Immature natural killer cell (primary cell): ENCODE measurements at places on chromosomes 3 and 15. TPM values are rescaled to one million over a fixed set of nuclear protein-coding genes. Genes with fewer than 3 reads are reported as not detected.

The HYAL3 gene
- 1.5 TPM for polyA plus RNA-seq

The GOLGA8H gene
- not detected for polyA plus RNA-seq

The LYZL4 gene
- polyA plus RNA-seq = not detected

The ASB14 gene
- 0.27 TPM for polyA plus RNA-seq

The FOXL2NB gene
- polyA plus RNA-seq = not detected

The GP9 gene
- polyA plus RNA-seq = not detected

The SLCO3A1 gene
- polyA plus RNA-seq = 17.0 TPM

The CLRN1 gene
- not detected for polyA plus RNA-seq

The CCR9 gene
- polyA plus RNA-seq = not detected

The ANKRD34C gene
- polyA plus RNA-seq = not detected

The DUOXA2 gene
- polyA plus RNA-seq = not detected

The IL17RD gene
- not detected for polyA plus RNA-seq

The CD96 gene
- polyA plus RNA-seq = 206 TPM

The OXSR1 gene
- 13.1 TPM for polyA plus RNA-seq

The HERC2 gene
- polyA plus RNA-seq = 13.9 TPM

The IP6K2 gene
- 55.5 TPM for polyA plus RNA-seq

The PPP1R14D gene
- polyA plus RNA-seq = not detected
